Omental fat pad (tissue), 4 donors: ENCODE measurements at places on chromosomes 11 and 22. TPM values are rescaled to one million over a fixed set of nuclear protein-coding genes. Genes with fewer than 3 reads are reported as not detected.

- no peak for DNase-seq
Observed at GRCh38 chr11:117428186-117428855, 100.7 kb downstream of the CEP164 start.

DNA sequence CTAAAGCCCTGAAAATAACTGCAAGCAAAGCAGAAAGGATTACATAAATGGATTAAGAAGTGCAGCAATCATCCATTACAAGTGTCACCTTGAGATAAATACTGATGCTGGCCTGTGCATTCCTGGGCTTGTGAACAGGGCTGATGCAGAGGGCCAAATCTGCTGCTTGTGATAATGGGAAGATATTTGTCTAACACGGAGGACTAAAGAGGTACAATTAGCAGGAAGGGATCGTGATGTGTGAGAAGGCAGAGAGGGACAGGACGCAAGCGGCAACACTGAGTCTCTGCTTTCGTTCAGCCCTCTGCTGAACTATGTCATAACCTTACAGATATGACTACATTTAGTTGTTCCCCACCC lies 107.7 kb upstream of the DDI1 start:
- DNase-seq, result no peak

- no peak for DNase-seq
Observed at GRCh38 chr11:27294654-27295053, 68.4 kb downstream of the CCDC34 start.

- DNase-seq, result no peak
Observed at GRCh38 chr22:20606041-20606783, 98.8 kb downstream of the MED15 start.

GRCh38 chr11:27216270-27217149 lies 146.5 kb downstream of the CCDC34 start:
- DNase-seq, result no peak

DNA sequence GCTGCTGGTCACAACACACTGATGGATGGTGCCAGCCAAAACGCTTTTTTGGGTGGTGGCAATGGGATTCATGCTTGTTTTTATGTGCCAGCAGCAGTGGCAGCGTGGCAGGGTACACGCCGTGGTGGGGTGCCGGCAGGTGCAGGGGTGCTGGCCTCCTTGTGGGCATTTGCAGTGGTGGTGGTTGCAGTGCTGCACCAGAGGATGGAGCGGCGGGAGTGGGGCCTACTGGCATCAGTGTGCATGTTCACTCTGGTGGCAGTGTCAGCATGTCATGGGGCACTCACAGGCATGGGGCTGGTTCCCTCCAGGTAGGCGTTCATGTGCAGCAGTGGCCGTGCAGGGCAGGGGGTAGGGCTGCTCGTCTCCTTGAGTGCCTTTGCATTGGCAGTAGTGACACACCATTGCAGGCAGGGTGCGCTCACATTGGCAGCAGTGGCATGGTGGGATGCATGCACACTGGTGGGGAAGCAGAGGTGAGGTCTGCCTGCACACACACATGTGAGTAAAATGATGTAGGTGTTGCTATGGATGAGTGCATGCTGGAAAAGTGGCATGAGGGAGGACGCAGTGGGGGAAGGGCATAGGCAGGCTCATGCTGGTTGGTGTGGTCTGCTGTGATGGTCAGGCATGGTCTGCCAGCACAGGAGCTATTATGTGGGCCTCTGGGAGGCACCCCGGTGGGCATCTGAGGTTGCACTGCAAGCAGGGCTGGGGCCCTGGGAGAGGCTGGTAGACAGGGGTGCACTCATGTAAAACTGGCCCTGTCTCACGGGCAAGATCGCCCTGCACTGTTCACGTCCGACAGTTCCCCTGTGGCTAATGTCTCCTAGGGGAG lies 29.9 kb downstream of the CCDC15 start:
- DNase-seq, result no peak

DNA sequence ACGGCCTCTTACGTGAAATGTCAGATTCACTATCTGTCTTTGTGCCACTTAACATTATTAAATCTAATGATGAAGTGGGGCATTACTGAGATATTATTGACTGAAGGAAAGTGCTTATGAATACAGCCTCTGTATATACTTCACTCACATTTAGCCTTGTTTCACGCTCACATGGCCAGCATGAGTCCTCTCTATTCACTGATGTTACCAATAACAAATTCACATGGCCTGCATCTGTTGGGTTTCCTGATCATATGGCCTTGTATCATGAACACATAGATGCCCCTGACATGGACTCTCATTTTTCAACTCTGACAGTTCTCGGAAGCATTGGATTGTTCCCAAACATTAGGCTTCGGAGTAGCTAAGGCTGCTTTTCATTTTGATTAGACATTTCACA lies 68.3 kb upstream of the MYO18B start:
- DNase-seq, result no peak

DNA sequence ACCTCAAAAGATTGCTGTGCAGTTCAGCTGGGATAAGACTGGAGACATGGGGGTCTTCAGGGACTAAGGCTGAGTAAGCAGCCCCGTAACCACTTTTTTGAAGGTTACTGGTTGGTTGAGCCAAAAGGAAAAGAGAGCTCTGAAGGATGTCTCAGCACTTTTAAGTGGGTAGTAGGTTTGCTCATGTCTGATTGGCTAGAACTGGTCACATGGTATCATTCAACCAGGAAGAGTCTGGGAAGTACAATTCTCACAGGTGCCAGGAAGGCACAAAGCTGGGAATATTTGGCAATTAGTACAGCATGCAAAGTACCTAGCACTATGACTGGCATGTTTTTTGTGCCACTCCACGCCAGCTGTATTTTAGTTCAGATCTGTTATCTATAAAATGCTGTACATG lies 58.1 kb downstream of the SNX19 start:
- no peak for DNase-seq

DNA sequence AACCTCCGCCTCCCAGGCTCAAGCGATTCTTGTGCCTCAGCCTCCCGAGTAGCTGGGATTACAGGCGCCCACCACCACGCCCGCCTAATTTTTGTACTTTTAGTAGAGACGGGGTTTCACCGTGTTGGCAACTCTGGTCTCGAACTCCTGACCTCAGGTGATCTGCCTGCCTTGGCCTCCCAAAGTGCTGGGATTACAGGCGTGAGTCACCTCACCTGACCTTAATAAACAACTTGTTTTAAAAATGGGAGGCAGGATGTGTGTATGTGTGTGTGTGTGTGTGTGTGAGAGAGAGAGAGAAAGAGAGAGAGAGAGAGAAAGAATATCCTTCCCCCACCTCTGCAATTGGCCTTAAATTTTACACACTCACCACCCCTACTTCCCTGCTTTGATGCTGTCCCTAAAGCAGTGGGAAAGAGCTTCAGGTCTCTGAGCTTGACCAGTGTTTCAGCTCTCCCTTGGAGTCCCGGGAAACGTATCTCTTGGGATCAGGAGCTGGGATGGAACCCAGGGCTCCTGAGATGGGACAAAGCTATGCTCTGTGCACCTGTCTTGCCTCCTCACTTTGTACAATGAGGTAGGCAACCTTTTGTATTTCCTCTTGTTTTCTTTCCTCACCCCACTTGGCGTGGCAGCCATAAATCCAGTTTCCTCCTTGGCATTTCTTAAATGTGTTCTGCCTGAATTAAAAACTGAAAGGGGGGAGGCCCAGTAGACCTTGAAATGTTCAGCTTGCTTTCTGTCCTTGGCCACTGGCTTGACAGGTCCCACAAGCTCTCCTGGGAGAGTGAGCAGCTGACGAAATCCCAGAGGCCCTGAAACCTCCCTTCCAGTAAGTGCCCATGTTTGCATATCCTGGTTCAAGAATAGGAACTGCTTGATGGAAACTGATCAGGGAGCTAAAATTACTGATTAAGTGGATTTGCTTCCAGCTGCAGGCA lies 17.8 kb upstream of the XBP1 start:
- DNase-seq, result no peak

DNA sequence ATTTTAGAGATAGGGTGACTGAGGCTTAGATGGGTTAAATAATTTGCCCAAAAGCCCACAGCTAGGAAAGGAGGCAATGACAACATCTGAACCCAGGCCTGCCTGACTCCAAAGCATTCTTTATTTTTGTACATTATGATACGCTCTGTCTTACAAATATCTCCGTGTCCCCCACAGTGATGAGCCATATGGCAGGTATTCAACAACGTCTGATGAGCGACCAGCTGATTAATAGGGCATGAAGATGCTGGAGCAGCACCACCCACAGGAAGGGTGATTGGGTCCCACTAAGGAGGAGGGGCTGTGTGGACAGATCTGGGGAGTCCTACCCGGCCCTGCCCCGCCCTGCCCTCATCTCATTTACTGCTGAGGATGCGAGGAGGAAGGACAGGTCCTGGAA lies 380.6 kb downstream of the CADM1 start:
- no peak for DNase-seq

OR5P2 gene
- total RNA-seq, result 0.84 TPM

- DNase-seq, result no peak
Observed at GRCh38 chr11:88297421-88297820, 40.1 kb downstream of the CTSC start.

DNA sequence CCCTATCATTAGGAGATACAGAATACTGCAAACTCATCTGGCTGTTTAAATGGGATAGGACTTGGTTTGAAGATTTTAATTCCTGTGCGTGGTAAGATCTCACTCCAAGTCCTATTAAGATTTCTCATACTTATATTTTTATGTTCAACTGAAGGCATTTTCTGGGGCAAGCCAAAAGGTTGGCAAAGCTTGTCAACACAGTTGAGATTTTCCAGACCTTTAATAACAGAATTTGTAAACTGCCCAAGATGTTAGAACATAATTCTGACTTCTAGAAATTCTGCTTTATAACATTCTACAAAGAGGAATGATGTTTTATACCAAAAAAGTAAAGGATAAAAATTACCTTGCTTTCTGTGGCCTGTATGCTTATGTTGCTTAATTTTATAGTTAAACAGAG lies 30.8 kb upstream of the OR52M1 start:
- no peak for DNase-seq

SMC1B gene
- not detected for total RNA-seq

LRP4 gene
- 1.6 TPM for total RNA-seq
